ENCODE measurements at places on chromosomes 4 and X.
A peak's percentile ranks its signal among the peaks of the same experiment; 100 is the strongest.

DNA sequence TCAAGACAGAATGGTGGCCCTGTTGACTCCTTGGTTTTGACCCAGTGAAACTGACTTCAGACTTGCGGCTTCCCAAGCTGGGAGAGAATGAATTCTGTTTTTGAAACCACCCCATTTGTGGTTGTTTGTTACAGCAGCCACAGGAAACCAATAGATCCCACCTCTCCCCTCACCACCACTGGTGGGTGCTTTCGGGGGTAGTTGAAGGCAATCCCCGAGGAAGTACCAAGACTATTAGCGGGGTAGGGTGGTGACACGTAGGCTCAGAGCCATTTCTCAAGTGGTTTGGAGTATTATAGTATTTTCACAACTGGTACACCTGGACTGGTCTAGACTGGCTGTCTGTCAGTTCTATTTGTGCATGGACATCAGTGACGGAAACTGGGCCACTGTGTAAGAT is 189.1 kb upstream of the RBPJ start:
- DNase-seq: no peak

DNA sequence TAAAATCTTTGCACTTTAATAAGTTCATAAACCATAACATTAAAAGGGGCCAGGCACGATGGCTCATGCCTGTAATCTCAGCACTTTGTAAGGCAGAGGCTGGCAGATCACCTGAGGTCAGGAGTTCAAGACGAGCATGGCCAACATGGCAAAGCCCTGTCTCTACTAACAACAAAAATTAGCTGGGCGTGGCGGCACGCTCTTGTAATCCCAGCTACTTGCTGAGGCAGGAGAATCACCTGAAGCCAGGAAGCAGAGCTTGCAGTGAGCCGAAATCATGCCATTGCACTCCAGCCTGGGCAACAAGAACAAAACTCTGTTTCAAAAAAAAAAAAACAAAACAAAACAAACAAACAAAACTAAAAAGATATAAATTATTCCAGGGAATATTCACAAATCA is 595.2 kb upstream of the LCORL start:
- no peak for DNase-seq

DNA sequence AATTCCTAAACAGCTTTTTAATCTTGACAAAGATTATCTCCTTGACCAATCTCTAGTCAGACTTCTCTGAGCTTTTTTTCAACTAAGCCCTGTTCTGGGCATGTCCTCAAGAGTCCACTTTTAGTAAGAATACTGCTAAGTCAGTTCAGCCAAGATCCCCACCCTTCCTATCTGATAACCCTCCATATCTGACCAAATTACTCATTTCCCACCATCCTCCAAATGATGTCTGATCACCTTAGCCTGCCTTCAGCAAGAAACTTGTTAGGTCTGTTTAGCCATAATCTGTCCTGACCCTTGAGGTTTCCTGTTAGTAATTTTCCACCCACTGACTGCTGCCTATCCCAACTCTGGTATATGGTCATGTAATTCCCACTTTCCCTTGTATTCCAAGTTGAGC is 65.2 kb downstream of the FAM13A start:
- no peak for DNase-seq

- peak; percentile 3 for DNase-seq
These were observed 30.9 kb downstream of the CD38 start for GRCh38 chr4:15809058-15809457.

GRCh38 chr4:152342293-152342692 is 193.6 kb downstream of the FBXW7 start:
- DNase-seq: peak; percentile 2

- DNase-seq: no peak
These were observed 215.7 kb upstream of the NEIL3 start for GRCh38 chr4:177093964-177094363.

- DNase-seq: no peak
These were observed 1.1 kb downstream of the LDOC1 start for GRCh38 chrX:141175786-141176185.
